ENCODE measurements at places on chromosomes 12 and 14.

- no peak for DNase-seq
Measured at GRCh38 chr14:56590535-56590960, 10.9 kb downstream of the TMEM260 start.

DNA sequence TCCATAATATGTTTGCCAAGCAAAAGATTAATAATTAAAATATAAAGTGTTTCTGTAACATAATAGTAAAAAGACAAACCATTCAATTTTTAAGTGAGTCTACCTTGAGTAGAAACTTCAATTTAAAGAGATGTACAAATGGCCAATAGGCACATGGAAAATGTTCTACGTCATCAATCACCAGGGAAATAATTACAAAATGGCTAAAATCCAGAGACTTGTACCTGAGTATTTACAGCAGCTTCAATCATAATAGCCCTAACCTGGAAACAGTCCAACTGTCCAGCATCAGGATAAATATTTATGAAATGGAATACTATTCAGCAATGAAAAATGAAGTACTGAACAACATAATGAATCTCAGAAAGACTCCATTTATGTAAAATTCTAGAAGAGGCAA, 95.5 kb upstream of the FAR2 start:
- no peak for DNase-seq

DNA sequence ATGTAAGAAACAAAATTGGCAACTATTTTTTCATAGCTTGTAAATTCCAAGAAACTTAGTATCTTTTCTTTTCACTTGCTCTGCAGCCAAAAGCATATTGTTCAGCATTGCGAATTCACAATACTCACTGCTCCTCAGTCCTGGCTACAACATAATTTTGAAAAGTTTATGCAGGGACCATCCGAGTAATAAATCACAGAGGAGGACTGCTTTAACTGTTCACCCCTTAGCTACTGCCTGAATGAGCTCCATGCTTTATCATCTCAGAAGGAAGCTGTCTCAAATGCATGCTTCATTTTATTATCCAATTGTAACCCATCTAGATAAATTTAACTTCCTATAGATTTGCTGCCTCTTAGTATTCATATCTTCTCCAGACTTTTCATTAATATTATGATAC, 827.8 kb downstream of the DIO2 start:
- DNase-seq = no peak

- DNase-seq = no peak
Measured at GRCh38 chr14:41404126-41404525, 202.6 kb upstream of the LRFN5 start.

GRCh38 chr14:66884149-66884548, 305.1 kb upstream of the GARIN2 start:
- DNase-seq = no peak

DNA sequence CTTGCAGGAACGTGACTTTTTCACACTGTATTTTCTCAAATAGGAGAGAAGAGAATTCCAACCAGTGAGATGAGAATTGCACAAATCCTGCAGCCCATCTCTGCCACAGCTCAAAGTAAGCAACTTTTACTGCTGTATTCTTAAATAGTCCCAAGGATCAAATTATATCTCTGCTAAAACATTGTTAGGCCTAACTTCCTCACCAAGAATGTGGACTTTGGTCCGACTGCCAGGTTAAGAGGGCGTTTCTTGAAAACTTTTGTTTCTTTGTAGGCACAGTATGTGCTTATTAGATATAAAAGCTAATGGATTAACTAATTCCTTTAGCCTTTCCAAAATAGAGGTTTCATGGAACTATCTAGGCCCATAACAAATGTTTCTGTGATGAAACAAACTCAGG, 61.4 kb upstream of the IFNG-AS1 start:
- no peak for DNase-seq

DNA sequence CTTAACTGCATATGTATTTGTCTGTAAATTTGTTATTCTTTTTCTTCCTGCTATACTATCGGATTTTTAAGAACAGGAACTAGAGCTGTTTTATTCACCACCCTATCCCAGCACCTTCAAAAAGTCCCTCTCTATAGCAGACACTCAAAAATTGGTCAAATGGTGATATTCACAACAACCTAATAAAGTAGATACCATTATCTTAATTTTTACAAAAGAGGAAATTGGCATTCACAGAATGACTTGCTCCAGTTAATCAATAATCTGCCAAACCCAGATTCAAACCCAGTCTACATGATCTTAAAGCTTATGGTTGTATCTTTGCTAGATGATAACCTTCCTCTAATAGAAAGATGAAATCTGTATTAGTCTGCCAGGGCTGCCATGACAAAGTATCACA, 426.6 kb downstream of the EGLN3 start:
- DNase-seq = no peak

- no peak for DNase-seq
Measured at GRCh38 chr12:114662512-114663177, 21.3 kb downstream of the TBX3 start.

DNA sequence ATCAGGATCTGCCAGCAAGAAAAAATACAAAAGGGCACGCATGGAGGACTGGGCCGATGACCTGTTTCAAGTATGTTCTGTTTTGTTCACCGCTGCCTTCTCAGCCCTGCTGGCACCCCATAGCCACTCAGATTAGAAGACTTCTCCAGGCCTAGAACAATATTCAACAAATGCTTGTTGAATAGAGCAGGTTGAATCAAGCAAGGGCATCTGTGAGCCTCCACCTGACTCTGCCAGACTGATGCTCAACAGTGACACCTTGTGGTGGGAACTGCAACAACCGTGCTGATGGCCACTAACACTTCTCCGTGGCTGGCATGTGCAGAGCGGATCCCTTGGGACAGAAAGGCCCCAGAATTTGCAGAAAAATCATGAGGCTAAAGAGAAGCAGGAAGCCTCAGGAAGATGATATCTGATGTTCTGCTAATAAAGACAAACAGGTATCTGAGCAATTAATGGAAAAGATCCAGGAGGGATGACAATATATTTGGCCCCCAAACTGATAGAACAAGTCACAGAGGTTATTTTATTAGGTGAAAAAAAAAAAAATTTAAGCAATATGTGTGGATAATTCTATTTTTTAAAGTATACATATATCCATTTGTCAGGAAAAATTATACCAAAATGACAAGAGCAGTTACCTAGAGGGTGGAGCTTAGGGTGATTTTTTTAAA, 114.3 kb downstream of the KSR2 start:
- no peak for DNase-seq

- DNase-seq = no peak
Measured at GRCh38 chr12:122381021-122381420, 41.4 kb downstream of the CLIP1 start.

DNA sequence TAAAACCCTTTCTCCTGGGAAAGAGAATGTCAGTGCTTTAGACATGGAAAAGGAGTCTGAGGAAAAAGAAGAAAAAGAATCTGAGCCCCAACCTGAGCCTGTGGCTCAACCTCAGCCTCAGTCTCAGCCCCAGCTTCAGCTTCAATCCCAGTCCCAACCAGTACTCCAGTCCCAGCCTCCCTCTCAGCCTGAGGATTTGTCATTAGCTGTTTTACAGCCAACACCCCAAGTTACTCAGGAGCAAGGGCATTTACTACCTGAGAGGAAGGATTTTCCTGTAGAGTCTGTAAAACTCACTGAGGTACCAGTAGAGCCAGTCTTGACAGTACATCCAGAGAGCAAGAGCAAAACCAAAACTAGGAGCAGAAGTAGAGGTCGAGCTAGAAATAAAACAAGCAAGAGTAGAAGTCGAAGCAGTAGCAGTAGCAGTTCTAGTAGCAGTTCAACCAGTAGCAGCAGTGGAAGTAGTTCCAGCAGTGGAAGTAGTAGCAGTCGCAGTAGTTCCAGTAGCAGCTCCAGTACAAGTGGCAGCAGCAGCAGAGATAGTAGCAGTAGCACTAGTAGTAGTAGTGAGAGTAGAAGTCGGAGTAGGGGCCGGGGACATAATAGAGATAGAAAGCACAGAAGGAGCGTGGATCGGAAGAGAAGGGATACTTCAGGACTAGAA, 6.1 kb downstream of the PNN start:
- DNase-seq = no peak

GRCh38 chr14:65229748-65230728, 127.7 kb upstream of the MAX start:
- DNase-seq = no peak

- no peak for DNase-seq
Measured at GRCh38 chr14:103070971-103071542, 13.0 kb upstream of the LBHD2 start.

DNA sequence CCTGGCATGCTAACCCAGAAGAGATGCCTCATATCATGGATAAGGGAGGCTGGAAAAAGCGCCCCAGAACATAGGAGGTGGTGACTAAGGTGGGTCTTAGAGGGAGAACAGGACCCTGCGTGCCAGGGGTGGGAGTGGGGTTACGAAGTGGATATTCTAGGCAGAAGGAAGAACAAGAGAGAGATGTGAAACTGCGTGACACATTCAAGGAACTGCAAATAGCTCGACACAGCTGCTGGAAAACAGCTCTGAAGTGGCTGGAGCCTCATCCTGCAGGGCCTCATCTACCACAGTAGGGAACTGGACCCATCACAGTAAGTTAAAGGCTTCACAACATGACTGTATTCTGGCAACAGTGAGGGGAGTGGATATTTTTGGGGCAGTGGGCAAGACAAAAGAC, 61.1 kb downstream of the RNF34 start:
- no peak for DNase-seq

DNA sequence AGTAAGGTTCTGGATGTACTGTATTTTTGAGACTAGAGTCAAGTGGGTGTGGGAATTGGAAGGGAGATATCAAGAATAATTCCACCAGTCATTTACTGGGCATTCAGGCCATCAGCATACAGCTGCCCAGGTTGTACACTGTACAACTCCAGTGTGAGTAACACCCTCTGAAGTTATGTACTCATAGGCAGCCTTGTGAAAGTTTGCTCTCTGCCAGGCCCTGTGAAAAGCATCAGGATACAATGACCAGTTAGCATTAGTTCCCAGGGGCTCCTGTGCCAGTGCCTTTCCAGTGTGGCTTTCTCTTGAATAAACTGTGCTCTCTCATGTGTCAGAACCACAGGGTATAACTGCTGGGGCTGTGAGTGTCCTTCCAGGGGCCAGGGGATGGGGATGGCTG, 89.7 kb downstream of the LGMN start:
- DNase-seq = no peak

DNA sequence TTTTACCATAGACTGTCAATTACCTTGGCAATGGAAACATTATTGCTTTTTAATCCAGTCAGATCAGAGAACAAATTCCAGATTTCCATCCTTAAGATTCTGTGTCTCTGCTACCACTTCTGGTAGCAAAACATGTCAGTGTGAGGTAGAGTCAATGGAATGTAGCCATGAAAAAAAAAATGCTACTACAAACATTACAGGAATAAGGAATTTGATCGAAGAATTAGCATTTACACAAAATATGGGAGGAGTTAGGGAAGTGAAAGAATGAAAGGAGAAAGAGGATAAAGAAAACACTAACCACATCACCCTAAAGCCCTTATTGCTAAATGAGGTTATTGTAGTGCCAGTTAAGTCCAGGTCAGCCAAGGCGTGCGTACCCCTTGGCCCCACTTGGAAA, 9.2 kb downstream of the MED21 start:
- DNase-seq = no peak

Data from NCI-H446 (cell line).